Myometrial cell (primary cell): ENCODE measurements at places on chromosomes 4 and X. TPM values are rescaled to one million over a fixed set of nuclear protein-coding genes. Genes with fewer than 3 reads are reported as not detected.

The ATP6AP2 gene
- 175 and 202 TPM in 2 replicates for total RNA-seq

The MAGEA4 gene
- not detected in 2 replicates for total RNA-seq

The MAPK10 gene
- total RNA-seq: 7.2 and 10.1 TPM in 2 replicates

The PPAT gene
- 11.2 and 13.1 TPM in 2 replicates for total RNA-seq

The GAK gene
- 75.2 and 76.4 TPM in 2 replicates for total RNA-seq

The ADGRG2 gene
- not detected in 2 replicates for total RNA-seq

The PAGE2 gene
- total RNA-seq: not detected in 2 replicates

The ZAR1 gene
- total RNA-seq: not detected in 2 replicates

The ERCC6L gene
- 2.6 and 3.5 TPM in 2 replicates for total RNA-seq

The DCLK2 gene
- total RNA-seq: 1.2 and 3.5 TPM in 2 replicates

The WDR17 gene
- 0.53 and 0.86 TPM in 2 replicates for total RNA-seq
